ENCODE measurements at places on chromosomes 13 and 19.

DNA sequence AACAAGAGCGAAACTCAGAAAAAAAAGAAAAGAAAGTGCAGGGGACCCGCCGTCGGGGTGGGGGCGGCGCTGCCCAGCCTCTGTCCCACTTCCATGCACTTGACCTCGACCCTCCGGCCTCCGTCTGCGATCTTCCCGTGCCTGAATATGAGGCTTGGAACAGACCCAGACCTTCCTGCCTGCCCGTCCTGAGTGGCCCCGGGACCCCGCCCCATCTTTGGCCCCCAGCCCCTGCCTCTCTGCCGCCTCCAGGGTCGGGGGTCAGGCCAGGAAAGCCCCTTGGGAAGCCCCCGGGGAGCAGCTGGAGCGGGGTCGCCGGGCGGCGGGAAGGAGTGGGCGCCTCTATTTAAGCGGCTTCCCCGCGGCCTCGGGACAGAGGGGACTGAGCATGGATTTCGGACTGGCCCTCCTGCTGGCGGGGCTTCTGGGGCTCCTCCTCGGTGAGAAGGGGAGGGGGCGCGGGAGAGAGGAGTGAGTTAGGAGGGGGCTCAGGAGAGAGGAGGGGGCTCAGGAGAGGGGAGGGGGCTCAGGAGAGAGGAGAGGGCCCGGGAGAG lies at the start of gene MADCAM1:
TSS of gene MADCAM1 (plus strand) at position 375 of the 554 bp plus-strand sequence. CDS start at position 389, 14 bp downstream.
- no peak for DNase-seq

GRCh38 chr13:77430377-77430951 lies 103.6 kb upstream of the MYCBP2 start:
- no peak for DNase-seq

GRCh38 chr13:66159511-66159910 lies 1070.6 kb downstream of the PCDH9 start:
- no peak for DNase-seq

DNA sequence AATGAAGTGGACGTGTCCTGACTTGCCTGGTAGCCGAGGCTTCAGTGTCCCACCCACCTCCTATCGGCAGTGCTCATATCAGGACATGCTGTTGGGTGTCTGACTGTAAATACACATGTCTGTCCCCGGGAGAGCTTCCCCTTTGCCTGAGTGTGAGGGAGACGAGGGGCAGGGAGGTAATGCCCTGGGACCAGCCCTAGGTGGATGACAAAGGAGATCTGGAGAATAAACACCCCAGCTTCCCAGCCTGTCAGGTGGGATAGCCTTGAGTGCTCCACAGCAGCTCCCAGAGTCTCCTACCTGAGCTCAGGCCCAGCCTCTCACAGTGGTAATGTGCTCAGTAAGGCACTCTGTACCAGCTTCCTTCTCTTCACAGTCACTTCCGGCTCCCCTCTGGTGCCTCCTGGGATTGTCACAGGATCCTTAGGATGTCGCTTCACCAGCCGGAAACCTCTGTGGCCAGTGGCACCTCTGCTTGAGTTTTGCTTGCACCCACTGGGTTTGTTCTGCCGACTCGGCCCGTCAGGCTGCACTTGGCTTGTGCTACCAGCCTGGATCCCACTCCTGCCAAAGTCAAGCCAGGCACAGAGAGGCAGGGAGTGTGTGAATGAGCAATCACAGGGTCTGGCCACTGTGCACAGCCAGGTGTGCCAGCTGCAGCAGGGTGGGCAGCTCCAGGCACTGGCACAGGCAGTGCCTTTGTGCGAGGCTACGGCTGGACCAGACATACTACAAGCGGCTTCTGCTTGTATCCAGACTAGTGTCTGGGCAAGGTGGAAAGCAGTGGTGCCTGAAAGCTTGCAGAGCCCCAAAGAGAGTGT lies 54.4 kb upstream of the RGCC start:
- no peak for DNase-seq
